Thyroid gland (tissue), 4 donors: ENCODE measurements at places on chromosomes 4 and X.

GRCh38 chr4:151716324-151716723 is 44.5 kb downstream of the GATB start:
- H3K4me1 ChIP-seq: no peaks in the 10 kb centered on the region
- no peaks in the 10 kb centered on the region for H3K27me3 ChIP-seq
- no peak overlapping the region for H3K4me3 ChIP-seq
- no peaks in the 10 kb centered on the region for H3K36me3 ChIP-seq

DNA sequence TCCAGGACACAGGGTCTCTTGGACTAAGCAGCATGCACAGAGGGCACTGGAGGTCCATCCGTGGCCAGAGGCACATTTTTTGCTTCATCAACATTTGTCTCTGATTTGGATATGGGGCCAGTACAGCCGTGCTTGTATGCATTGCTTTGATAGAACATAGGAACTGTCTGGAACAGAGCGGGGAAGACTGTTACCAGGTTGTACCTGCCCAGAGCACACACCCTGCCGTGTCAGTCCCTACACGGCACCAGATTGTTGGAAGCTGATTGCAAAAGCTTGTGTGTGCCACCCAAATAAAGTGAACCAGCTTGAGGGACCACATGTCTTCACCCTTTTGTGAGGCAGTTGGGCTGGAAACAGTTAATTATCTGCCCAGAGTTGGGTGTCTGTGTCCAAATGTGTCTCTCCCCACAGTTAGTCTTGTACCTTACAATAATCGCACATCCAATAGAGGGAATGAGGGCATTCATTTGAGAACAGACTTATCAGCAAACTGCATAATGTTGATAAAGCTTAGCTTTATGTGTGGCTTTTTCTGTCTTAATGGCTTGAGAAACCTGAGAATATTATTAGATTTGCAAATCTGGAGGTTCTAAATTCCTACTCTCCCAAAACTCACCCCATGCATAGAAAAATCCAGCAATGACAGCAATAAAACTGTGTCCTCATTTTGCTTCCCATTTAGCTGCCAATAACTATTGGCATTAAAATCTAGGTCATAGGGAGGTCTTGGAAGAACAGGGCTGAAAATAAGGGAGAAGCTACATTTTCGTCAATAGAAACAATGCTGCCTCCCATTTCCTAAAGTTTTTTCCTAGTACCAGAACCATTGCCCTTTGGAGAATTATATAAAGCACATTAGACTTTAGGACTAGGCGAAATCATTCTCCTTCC is 21.2 kb downstream of the KLF3 start:
- H3K27me3 ChIP-seq: no peaks in the 10 kb centered on the region
- no peak for DNase-seq
- H3K4me1 ChIP-seq: peaks cover 45% of the 10 kb centered on the region
- no peak overlapping the region for H3K4me3 ChIP-seq

- H3K4me3 ChIP-seq: no peak overlapping the region
- H3K27ac ChIP-seq: no peak overlapping the region
- DNase-seq: no peak
Observed at GRCh38 chrX:54087661-54088060, 43.4 kb upstream of the PHF8 start.

- no peaks in the 10 kb centered on the region for H3K27me3 ChIP-seq
- peak; percentile 26 for DNase-seq
- H3K36me3 ChIP-seq: no peaks in the 10 kb centered on the region
- H3K27ac ChIP-seq: peak overlapping the region; percentile 35
- no peak overlapping the region for H3K4me3 ChIP-seq
- no peaks in the 10 kb centered on the region for H3K4me1 ChIP-seq
Observed at GRCh38 chrX:84186603-84187532, 1.1 kb downstream of the RPS6KA6 start.

- no peak overlapping the region for H3K4me3 ChIP-seq
- no peaks in the 10 kb centered on the region for H3K36me3 ChIP-seq
- no peaks in the 10 kb centered on the region for H3K4me1 ChIP-seq
- no peak for DNase-seq
- H3K27ac ChIP-seq: no peak overlapping the region
Observed at GRCh38 chrX:68462197-68462596, 28.9 kb upstream of the OPHN1 start.

DNA sequence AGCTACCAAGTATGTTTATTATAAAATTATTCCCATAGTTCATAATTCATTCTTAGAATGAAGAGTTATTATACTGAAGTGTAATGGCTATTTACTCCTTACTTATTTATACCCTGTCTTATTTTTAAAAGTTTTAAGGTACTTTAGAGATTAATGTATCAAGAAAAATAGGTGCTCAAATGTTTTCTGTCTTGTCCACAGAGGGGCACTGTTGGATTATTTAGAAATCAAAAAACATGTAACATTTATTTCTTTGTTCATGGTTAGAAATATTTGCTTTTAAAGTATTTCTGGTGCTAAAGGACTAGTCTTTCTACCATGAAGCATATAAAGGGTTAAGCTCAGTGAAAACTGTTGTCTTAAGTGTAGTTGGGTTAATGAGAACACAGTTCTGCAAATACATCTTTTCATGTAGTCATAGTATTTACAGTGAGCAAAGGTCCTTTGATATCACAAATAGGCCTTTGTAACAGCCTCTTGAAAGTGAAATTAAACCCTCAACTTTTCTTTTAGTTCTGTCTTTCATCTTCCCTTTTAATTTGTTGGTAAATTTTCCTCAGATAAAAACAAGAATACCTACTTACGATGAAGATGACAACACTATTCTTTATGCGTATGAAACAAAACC is 7.7 kb downstream of the SCML1 start:
- no peaks in the 10 kb centered on the region for H3K27me3 ChIP-seq
- H3K27ac ChIP-seq: no peak overlapping the region
- no peak for DNase-seq
- H3K4me3 ChIP-seq: no peak overlapping the region
- no peaks in the 10 kb centered on the region for H3K4me1 ChIP-seq

DNA sequence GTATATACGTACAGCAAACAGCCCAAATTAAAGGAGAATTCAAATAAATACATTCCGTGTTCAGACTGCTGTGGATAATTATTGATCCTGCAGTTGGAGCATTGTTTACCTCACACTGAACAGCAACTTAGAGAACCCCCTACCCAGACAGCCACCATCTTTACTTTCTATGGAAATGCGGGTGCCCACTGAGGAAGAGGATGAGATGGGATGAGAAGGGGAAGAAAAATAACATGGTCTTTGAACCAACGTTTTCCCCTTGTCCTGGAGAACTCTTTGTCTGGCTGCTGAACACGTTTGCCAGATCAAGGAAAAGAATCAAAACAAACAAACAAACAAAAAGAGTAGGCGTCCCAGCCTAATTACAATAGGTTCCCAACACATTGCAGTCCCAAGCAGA is 1.5 kb downstream of the TSPAN5 start:
- peaks cover 37% of the 10 kb centered on the region for H3K4me1 ChIP-seq
- H3K4me3 ChIP-seq: peak overlapping the region; percentile 13
- H3K36me3 ChIP-seq: no peaks in the 10 kb centered on the region
- DNase-seq: no peak
- no peaks in the 10 kb centered on the region for H3K27me3 ChIP-seq
